ENCODE measurements at places on chromosomes 5 and 9.

DNA sequence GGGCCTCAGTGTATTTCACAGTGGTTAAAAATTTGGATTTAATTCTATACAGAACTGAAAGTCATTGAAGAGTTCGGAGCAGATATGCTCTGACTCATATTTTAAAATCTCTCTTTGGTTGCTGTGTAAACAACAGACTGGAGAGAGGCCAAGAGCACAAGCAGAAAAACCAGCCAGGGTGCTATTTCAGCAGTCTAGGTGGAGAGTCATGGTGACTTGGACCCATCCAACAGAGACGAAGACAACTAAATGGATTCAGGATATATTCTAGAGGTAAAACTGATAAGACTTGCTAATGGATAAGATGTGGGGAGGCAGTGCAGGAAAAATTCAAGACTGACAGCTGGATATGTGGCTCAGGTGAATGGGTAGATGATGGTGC is 168.9 kb downstream of the MAPKAP1 start:
- DNase-seq = no peak

GRCh38 chr5:135203593-135204036 is 169.6 kb upstream of the PITX1 start:
- no peak for DNase-seq

DNA sequence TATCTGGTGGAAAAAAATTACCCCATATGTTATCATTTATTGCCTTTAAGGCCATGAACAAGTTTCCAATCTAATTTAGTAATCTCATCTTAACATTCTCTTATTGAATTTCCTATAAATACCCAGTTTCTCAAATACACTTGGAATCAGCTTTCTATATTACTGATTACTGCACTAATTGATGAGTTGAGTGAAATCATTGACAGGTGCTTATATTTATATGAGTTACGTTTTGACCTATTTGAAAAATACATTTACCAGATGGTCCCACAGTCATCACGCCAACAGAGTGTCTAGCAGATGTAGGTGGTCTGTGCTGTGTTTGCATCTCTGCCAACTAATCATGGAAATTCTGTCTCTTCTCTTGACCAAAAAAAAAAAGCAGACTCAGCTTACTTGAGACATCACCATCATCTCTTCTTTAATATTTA is 307.3 kb upstream of the NREP start:
- DNase-seq = no peak

DNA sequence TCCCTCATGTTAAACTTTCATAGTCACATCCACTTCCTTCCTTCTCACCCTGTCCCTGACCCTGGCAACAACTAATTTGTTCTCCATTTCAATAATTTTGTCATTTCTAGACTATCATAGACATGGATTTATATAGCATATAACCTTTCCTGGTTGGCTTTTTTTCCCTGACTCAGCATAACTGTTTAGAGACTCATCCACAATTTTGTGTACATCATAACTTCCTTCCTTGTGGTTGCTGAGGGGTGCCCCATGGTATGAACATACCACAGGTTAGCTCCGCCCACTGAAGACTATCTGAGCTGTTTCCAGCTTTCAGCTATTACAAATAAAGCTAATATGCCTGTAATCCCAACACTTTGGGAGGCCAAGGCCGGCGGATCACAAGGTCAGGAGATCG is 137.3 kb downstream of the PHF2 start:
- DNase-seq = no peak

- no peak for DNase-seq
These were observed 250.6 kb downstream of the ARRDC3 start for GRCh38 chr5:91132550-91132949.

GRCh38 chr5:9653811-9654210 is 23.7 kb upstream of the TAS2R1 start:
- no peak for DNase-seq

GRCh38 chr9:38278457-38278856 is 114.0 kb upstream of the ALDH1B1 start:
- DNase-seq = no peak

DNA sequence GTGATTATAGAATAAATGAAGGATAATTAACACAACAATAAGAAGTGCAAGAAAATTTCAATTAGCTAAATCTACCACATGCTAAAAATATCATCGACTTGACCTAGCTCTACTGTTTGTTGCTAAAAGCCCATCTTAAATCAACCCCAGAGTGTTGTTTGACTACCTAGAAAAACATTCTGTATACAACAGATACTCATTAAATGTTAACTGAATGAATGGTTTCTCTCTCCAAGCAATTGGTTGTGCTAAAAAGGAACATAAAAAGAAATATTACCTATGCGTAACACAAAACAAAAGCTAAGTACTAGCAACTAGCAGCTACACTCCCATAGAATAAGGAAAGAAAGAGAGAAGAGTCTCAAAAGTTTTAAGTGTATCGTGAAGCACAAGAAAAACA is 5.5 kb upstream of the PLPP6 start:
- DNase-seq = no peak

DNA sequence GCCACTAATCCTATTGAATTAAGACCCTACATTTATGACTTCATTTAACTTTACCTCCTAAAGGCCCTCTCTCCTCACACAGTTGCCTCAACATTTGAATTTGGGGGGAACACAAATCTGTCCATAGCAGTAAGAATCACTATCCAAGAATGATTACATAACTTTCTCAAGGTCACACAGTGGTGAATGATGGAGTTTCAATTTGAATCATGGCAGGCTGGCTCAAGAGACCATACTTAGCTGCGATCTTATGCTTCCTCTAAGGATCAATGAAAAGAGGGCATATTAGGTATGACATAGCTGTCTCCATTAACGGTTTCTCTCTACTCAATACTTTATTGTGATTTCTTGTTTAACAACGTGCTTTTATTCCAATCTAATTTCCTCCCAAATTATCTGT is 44.1 kb upstream of the PDE4D start:
- no peak for DNase-seq

DNA sequence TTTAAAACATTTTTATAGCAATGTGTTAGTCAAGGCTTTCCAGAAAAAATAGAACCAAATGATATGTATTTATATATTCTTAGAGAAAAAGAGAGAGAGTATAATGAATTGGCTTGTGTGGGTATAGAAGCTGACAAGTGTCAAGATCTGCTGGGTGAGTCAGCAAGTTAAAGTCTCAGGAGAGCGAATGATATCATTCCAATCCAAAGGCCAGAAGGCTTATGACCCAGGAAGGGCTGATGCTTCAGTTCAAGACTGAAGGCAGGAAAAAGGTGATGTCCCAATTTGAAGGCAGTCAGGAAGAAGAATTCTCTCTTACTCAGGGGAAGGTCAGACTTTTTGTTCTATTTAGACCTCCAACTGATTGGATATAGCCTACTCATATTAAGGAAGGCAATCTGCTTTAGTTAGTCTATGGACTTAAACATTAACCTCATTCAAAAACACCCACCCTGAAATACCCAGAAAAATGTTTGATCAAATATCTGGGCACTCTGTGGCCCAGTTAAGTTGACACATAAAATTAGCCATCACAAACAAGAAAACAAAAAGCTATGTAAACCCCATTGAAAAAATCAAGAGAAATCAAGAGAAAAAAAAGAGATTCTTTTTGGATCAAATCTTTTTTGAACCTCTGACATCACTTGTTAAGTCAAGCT is 189.6 kb downstream of the PIK3R1 start:
- no peak for DNase-seq

DNA sequence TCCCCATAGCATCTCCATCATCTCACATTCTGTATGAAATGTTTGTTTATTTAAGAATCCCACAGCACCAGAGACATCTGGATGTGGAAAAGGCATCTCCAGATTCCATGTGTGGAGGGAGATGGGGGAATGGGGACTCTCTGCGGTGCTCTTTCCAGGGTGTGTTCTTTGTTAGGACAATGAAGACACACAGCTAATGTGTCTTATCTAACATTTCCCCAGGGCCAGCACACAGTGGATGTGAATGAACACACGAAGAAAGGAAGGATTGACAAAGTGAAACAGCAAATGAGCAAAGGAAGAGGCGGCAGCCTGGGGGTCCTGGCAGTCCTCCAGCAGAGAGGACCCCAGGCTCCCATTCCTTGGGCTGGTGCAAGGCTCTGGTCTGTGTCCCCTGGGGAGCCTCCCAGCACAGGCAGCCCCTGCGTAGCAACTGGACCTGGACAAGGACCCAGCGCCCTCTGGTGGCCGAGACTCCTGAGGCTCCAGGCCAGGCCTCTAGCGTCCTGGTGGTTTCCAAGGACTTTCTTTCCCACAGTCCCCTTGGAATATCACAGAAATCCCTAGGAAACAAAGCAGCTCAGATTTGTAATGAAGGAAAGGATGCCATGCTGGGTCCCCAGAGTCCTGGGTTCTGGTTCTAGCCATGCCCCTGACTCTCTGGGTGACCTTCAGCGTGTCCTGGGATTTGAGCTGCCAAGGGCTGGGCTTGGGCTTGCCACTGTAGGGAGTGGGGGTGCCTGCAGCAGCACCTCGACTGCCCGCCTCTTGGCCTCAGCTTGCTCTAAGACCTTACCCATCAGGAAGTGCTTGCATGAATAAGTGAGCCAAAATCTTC is 3.5 kb upstream of the PDLIM7 start:
- DNase-seq = peak; percentile 74

DNA sequence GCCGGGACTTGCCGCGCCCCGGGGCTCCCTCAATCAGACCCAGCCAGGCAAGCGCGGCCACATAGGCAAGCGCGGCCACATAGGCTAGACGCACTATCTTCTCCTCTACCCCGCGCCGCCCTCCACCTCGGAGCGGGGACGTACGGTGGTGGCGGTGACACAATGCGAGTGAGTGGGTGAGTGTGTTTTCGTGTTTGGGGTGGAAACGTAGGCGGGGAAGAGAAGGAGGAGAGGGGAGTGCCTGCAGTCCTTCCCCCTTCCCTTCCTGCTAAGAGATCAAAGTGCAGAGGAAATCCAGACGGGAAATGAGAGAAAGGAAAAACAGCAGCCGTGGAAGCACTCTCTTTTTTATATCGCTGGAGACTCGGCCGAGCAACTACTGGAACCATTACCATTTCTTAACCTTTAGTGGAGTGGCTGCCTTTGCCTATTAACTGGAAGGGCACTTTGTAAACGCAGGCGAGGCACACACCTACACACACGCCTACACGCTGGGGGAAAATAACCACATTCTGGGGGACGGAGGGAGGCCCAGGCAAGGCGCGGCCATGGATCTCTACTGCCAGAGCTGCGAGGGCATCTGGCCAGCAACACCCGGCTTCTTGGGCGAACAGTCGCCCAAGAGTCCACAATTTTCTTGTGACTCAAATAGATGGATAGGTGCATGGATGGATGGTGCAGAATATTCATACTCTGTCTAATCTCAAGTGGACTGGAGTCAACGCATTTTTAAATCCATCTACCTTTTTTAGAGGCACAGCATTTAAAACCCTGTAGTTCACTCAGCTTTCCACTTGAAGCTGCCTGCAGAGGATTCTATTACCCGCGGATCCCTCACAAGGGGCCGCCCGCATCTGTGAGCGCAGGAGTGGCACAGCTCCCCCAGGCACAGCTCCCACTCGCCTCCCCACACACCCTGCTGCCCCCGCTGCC is 2.1 kb downstream of the EDIL3 start:
- peak; percentile 70 for DNase-seq

DNA sequence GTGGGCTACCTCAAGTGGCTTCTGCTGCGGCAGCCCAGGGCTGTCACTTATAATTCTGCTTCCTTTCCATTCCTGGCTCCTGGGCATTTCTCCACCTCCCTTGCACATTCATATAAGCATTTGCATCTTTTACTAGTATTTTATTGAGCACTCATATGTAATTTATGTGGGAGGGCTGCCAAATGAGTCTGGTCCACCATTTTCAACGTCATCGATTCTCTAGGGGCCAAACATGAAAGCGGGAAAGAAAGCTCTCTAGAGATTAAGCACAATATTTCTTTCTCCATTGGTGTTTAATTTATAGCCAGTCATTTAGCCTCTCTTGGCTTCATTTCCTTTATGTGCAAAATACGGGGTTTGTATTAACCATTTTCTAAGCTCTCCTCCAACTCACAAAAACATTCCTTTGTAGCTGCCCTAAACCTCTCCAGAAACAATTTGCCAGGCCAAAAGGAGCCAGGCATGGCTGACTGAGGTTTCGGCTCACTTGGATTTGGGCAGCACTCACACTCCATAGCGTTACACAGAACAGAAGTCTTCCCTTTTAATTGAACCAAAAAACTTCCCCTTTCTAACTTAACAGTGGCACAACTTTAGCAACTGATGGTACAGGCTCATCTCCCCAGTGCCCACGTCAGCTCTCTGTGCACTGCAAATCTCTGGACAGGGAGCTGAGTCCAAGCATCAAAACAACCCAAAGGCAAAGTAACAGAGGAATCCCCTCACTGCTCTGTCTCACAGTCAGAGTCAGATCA is 183.5 kb downstream of the ROR2 start:
- no peak for DNase-seq

- no peak for DNase-seq
These were observed 67.5 kb downstream of the KCNIP1 start for GRCh38 chr5:170571281-170571731.

GRCh38 chr5:143023411-143024096 is 253.4 kb downstream of the ARHGAP26 start:
- peak; percentile 41 for DNase-seq

DNA sequence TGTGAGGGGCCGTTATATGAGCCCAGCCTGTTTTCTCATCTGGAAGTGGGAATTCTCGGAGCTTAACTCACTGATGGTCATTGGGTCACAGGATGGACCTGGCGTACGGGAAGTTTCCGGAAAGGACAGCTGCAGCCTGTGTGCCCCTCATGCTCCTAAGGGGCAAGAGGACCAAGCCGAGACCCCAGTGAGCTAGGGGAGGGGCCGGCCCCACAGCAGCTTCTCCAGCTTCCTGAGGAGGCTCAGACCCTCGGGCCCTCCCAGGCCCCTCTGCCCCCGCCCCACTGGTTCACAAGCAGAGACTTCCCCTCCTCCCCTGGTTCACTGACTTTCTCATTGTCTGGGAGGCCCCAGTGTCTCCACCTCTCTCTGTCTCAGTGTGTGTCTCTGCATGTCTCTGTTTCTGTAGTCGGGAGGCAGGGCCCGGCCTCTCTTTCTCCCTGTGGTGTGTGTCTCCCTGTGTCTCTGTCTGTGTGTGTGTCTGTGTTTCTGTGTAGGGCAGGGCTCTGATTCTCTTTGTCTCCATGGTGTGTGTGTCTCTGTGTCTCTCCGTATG is 32.3 kb upstream of the FIBCD1 start:
- DNase-seq = no peak

DNA sequence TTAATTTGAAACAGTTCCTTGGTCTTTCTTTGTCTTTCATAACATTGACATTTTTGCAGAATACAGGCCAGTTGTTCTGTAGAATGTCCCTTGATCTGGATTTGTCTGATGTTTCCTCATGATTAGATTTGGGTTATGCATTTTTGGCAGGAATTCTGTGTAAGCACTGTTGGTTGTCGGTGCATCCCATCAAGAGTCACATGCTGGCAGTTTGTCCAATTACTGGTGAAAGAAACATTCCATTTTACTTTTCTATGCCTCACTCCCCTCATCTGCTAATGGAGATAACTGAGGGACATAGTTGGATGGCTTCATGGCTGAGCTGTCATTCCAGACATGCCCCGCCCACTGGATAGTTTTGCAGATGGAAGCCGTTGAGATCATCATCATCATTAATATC is 7.6 kb upstream of the ZNF618 start:
- no peak for DNase-seq

- no peak for DNase-seq
These were observed 212.6 kb downstream of the ARHGAP26 start for GRCh38 chr5:142982821-142983200.

GRCh38 chr9:131605770-131606590 is 60.7 kb downstream of the PRRT1B start:
- DNase-seq = no peak

Measured in globus pallidus (tissue), 1 donor.